Liver (tissue), 10 donors: ENCODE measurements at places on chromosomes 11 and 22.

GRCh38 chr11:28815110-28815509 is 706.9 kb downstream of the METTL15 start:
- H3K27ac ChIP-seq = no peak overlapping the region
- H3K36me3 ChIP-seq = no peaks in the 10 kb centered on the region
- H3K4me1 ChIP-seq = no peaks in the 10 kb centered on the region
- DNase-seq = no peak
- H3K4me3 ChIP-seq = no peak overlapping the region

- H3K4me3 ChIP-seq = no peak overlapping the region
- H3K27me3 ChIP-seq = no peaks in the 10 kb centered on the region
- peaks cover 58% of the 10 kb centered on the region for H3K4me1 ChIP-seq
- no peak for DNase-seq
Observed at GRCh38 chr22:26551568-26551967, 38.4 kb downstream of the TPST2 start.

DNA sequence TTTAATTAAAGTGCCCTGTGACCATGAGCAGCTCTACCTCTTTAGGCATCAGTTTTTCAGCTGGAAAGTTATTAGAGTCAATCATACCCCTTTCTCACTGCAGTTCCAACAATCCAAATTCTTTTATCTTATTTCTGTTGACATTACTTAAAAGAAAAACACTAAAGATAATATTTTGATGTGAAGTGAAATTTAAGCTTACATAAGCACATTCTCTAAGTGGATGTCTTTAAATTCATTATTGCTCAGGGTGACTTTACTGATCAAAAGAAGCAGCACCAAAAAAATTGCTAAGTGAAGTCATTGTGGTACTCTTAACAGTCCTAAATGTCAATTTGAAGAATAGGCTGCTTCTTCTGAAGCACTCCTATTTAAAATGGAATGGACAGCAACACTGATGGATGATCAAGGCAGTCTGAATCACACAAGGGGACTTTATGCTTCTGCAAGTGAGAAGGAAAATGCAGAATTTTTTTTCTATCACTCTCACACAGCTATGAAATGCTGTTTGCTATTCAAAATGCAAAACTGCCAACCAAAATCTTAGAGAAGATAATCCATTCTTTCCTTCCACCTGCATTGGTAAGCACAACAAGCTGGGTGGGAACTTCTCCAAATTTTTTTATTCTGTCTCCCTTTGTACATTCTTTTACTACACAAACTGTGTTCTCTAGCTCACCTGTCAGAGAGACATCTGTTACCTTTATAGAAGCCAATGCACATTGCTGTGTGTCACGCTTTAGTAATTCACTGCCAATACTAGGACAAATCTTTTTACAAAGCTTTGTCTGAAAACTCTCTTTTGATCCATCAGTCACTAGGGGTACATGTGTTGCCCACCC is 179.9 kb downstream of the GRIA4 start:
- no peaks in the 10 kb centered on the region for H3K27me3 ChIP-seq
- H3K4me3 ChIP-seq = no peak overlapping the region
- no peaks in the 10 kb centered on the region for H3K4me1 ChIP-seq
- H3K27ac ChIP-seq = no peak overlapping the region
- H3K36me3 ChIP-seq = no peaks in the 10 kb centered on the region

DNA sequence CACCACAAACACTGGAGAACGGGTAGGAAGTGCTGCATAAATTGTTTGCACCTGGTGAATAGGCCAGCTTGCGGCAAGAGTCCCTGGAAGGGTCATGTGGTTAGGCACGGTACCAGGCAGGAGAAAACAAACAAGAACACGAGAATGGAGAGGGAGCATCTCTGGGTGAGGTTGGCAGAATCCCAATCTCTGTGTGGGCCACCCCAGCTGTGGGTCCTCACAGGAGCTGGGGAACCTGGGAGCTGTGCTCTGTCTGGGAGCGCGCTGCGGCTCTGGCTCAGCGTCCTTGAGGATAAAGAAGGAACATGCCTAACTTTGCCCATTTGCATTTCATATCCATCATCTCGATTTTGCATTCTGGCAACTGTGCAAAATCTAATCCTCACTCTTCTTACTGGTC is 46.1 kb upstream of the JAM3 start:
- no peak for DNase-seq
- H3K4me3 ChIP-seq = no peak overlapping the region
- H3K27me3 ChIP-seq = no peaks in the 10 kb centered on the region
- no peaks in the 10 kb centered on the region for H3K4me1 ChIP-seq
- H3K36me3 ChIP-seq = no peaks in the 10 kb centered on the region
- H3K27ac ChIP-seq = no peak overlapping the region

- no peaks in the 10 kb centered on the region for H3K36me3 ChIP-seq
- H3K27ac ChIP-seq = no peak overlapping the region
- no peak for DNase-seq
- H3K4me3 ChIP-seq = no peak overlapping the region
- H3K27me3 ChIP-seq = peaks cover 4% of the 10 kb centered on the region
- H3K4me1 ChIP-seq = peaks cover 1% of the 10 kb centered on the region
Observed at GRCh38 chr11:7168741-7168990, 79.9 kb downstream of the RBMXL2 start.

DNA sequence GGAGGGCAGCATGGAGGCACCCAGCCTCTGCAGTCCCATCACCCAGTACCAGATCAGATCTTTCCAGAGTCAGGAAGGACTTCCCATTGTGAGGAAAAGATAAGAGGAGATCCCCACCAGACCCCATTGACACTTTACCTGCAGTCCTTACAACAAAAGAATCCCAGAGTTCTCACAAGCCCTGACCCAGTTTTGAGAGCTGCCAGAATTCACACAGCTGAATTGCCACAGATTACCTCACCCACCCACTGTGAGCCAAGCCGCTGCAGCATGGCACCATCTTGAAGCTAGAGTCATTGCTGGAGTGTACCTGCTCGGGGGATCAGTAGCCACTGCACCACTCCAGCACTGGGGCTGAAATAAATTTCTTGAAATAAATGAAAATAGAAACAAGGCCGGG is 91.8 kb upstream of the UBASH3B start:
- no peak for DNase-seq
- no peak overlapping the region for H3K4me3 ChIP-seq
- no peak overlapping the region for H3K27ac ChIP-seq
- no peaks in the 10 kb centered on the region for H3K4me1 ChIP-seq
- H3K27me3 ChIP-seq = peaks cover 2% of the 10 kb centered on the region

DNA sequence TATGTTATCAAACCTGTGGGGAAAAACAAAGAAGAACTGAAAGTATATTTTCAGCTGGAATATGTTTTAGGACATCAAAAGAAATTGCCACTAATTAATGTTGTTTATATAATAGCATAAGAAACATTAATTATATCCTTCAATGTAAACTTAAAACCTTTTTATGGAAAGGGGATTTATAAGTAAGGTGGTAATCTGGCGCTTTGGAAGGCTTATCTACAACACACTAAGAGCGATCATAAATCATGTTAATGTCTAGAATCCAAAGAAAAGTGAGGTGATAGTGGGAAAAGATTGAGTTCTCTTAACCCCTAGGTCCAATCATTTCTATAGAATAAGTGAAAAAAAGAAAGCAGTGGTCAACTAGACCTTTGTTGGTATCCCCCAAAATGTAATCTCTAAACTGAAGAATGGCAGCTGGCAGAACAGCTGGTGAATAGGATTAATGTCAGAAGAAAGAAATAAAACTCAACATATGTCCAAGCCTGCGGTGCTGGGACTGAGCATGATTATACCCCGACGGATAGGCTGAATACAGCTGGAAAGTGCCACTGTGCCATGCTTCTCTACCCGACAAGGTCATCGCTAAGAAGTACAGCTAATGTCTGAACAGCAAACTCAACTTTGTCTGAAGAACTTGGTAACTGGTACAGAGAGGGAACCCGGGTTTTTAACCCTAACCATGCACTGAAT is 64.0 kb downstream of the SOX6 start:
- no peak overlapping the region for H3K27ac ChIP-seq
- H3K27me3 ChIP-seq = no peaks in the 10 kb centered on the region
- H3K4me1 ChIP-seq = no peaks in the 10 kb centered on the region
- no peaks in the 10 kb centered on the region for H3K36me3 ChIP-seq

DNA sequence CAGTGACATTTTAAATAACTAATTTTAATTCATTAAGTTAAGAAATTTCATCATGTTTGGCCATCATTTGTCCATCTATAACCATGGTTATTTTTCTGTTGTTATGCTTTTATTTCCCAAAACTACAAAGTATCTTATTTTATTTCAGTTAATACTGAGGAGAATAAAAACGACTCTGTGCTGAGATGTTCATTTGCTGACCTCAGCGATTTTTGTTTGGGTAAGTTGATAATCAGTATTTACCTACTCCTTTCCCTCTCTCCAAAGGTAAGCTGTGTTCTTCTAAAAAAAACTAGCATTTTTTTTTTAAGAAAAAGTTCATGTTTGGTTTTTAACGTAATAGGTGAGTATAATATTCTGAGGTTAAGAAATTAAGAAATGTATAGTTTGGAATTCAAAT is 111.7 kb downstream of the ANO3 start:
- no peaks in the 10 kb centered on the region for H3K36me3 ChIP-seq
- H3K4me1 ChIP-seq = no peaks in the 10 kb centered on the region
- H3K27me3 ChIP-seq = no peaks in the 10 kb centered on the region
- no peak for DNase-seq

- peak; percentile 26 for DNase-seq
- no peak overlapping the region for H3K27ac ChIP-seq
- no peaks in the 10 kb centered on the region for H3K36me3 ChIP-seq
Observed at GRCh38 chr22:47626428-47627390, 864.3 kb downstream of the TBC1D22A start.

DNA sequence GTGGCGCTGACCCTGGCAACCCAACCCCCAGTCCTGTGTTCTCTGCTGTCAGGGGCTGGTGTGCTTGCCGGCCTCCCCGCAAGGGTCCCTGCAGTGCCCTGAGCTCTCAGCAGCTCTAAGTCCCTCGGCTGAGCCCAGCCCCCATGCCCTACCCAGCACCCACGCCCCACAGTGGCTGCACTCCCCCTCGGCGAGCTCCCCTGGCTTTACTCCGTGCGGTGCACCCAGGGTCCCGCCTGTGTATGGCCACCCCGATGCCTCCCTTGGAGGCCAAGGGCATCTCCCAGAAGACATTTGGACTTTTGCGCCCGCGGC is 72.5 kb upstream of the SHISAL1 start:
- no peaks in the 10 kb centered on the region for H3K27me3 ChIP-seq
- DNase-seq = no peak
- H3K4me1 ChIP-seq = peaks cover 4% of the 10 kb centered on the region
- H3K4me3 ChIP-seq = no peak overlapping the region
- no peak overlapping the region for H3K27ac ChIP-seq

GRCh38 chr22:16803255-16803917 is 21.8 kb downstream of the XKR3 start:
- no peak overlapping the region for H3K27ac ChIP-seq
- H3K27me3 ChIP-seq = no peaks in the 10 kb centered on the region
- no peak for DNase-seq
- H3K36me3 ChIP-seq = no peaks in the 10 kb centered on the region
- no peak overlapping the region for H3K4me3 ChIP-seq
- H3K4me1 ChIP-seq = no peaks in the 10 kb centered on the region

DNA sequence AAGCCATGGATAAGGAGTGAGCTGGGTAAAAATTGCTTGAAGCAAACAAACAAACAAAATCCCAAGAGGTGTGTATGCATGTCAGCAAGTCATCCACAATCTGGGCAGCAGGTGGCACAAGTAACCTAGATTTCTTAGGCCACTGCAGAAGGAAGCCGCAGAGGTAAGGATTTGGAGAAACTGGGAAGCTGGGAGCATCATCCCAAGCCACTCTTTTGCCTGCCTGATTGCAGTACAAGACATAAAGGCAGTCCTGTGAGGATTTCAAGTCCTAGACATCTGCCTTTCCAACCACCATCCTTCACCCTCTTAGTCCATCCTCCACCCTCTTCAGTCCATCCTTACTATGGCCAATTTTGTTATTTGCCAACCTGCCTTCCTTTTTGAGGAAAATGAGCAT is 67.2 kb upstream of the BMAL1 start:
- DNase-seq = no peak
- no peaks in the 10 kb centered on the region for H3K27me3 ChIP-seq
- no peak overlapping the region for H3K4me3 ChIP-seq
- H3K4me1 ChIP-seq = peaks cover 11% of the 10 kb centered on the region
- H3K36me3 ChIP-seq = no peaks in the 10 kb centered on the region
- no peak overlapping the region for H3K27ac ChIP-seq

DNA sequence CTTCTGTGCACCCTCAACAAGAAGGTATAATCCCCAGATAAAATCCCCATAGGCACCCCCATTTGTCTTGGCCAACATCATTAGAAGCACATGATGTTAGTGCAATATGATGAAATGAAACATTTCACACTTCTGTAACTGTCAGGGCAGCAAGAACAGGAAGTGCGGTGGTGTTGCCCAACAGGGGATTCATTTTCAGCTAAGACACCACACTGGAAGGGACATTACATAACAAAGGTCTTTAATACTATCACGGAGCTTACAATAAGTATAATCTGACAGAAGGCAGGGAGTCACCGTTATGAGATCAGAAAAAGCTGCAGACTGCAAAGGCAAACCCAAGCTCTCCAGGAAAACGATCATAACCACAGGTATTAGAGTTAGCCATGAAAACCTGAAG is 2.0 kb downstream of the OR52W1 start:
- no peaks in the 10 kb centered on the region for H3K27me3 ChIP-seq
- H3K4me1 ChIP-seq = no peaks in the 10 kb centered on the region
- peaks cover 4% of the 10 kb centered on the region for H3K36me3 ChIP-seq
- peak overlapping the region; percentile 66 for H3K27ac ChIP-seq

DNA sequence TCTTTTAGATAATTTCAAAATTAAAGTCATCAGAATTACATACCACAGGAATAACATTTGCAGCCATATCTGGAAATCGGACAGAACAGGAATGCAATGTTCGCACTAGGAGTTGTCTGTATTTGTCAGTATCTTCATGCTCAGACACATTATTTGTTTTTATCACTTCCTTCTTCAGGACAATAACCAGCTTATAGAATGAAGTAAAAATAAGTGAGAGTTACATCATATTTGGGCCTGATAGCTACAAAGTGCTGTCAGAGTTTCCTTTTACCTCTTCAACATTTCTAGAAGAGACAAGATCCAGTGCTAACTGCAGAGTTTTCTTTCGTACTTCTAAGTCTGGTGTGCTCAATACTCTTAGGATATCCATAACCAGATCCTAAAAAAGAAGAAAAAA is 18.9 kb downstream of the COPB1 start:
- DNase-seq = no peak
- H3K4me1 ChIP-seq = no peaks in the 10 kb centered on the region
- H3K36me3 ChIP-seq = peaks cover 68% of the 10 kb centered on the region
